ENCODE measurements at places on chromosomes 6 and 20. TPM values are rescaled to one million over a fixed set of nuclear protein-coding genes. Genes with fewer than 3 reads are reported as not detected.

- DNase-seq = no peak
Measured at GRCh38 chr20:54654450-54654849, 179.1 kb downstream of the DOK5 start.

Gene RAET1L
- total RNA-seq = not detected

DNA sequence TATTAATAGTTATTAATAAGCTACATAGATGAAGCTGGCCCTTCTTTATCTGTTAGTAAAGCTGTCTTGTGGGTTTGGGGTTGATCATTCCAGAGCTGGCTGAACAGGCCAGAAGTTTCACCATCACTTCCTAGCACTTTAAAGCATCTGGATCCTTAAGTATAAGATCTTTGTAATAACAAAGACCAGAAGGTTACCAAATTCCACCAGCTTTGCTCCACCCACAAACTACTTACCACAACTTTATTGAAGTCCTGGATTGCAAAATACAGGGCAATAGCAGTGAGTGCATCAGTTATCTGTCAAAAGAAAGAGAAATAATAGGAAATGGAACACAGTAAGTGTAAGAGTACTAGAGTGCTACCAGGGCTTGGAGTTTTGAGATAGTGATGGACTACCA is 33.0 kb downstream of the PIGU start:
- DNase-seq = no peak

DNA sequence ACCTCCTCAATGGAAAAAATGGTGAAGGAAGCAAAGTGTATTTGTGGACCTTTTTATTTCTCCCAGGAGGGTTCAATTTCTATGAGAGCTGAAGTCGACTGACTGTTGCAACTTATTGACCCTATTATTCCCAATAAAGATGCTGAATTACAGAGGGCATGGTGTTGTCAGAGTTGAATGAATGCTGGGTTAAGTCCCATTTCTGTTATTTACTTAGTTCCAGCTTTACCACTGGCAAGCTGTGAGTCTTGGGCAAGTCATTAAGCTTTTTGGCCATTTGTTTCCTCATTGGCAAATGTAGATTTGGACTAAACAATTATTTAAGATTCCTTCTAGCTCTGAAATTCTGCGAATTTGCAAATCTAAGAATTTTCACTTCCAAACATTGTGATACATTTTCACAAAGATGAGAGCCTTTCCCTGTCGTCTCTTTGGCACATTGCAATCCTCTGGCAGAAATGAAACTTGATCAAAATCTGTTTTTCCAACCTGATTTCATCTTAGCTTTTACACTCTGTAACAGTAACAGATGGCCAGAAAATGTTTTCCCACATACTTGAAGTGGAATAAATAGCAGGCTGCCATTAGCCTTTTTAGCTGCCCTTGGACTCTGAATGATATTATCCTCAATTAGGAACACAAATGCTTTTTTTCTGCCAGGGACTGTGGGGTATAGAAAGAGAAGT is 21.3 kb downstream of the BLTP3A start:
- DNase-seq = no peak

GRCh38 chr20:34072076-34072475 is 40.0 kb downstream of the EIF2S2 start:
- DNase-seq = no peak

DNA sequence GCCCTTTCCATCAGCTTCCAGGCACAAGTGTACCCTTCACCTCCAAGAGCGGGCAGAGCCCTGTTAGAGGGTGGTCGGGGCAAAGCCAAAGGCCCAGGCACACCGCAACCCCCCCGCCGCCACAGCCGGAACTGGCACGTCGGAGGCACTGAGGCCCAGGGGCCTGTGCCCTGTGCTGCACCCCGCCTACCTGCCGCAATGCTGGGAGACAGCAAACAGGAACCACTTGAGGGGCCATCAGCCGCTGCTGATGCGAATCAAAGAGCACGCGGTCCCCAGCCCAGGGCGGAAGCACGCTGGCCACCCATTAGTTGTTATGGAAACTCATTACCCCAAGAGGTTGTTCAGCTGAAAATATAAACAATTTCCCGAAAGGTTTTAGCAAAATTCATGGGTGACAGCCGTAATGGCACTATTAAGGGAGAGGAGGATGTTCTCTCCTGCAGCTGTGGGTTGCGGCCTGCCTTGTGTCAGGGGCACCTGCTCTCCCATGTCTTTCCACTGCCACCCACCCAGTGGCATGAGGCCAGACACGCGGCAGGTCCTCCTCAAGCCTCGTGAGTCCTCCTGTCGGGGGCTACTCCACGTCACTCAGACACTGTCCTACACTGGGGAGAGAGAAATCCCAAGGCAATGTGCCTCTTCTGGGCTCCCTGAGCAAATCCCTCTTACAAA is 65.3 kb downstream of the EDN3 start:
- no peak for DNase-seq

DNA sequence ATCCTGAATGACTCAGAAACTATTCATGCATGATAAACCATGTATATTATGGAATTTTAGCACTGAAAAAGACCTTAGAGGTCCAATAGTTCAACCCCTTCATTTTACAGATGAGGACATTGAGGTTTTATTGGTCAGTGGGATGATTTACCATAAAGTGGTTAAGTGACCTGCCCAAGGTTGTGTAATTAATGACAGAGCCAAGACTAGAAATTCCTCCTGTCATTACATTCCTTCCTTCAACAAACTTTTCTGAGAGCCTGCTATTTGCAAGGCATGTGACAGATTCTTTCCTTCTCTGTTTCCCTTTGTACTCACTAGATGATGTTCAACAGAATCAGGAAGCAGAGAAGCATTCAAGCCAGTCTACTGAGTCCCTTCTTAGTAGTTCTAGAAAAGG is 170.7 kb upstream of the KCNK16 start:
- DNase-seq = no peak

DNA sequence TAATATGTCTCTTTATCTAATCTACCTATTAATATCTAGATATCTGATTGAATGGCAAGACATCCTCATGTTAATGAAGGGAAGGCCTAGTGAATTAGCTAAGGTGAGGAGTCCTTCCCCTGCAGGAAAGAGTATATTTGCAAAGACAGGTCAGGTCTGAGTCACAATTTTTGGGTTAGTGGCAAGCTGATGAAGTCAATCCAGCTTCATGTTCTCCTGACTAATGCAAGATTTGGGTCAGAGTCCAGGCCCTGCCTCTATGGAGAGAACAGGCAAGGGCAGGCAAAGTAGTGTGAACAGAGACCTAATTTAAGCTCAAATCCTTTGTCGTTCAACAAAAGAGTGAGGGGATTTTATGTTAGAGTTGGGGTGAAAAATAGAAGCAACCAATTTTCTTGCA is 496.7 kb downstream of the BMP2 start:
- DNase-seq = no peak

Gene GINM1
- total RNA-seq = 15.6 TPM

Gene CCN6
- total RNA-seq = 0.70 TPM

DNA sequence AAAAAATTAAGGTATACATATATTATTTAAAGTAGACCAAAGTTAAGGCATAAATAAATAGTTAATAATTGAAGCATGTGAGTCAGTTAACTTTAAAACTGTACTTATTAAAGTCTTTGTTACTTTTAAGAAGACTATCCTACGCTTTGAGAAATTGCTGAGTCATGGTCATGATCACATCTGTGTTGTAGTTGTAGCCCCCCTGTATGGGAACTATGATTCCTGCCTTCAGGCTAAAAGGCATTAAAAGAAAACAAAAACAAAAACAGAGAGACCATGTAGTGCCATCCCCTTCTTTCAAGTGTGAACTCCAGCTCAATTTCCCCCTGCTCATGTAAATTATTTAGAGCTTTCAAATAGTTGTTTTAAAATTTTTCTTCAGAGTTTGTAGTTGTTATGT is 123.4 kb downstream of the FLRT3 start:
- DNase-seq = no peak

Gene CCDC170
- not detected for total RNA-seq

DNA sequence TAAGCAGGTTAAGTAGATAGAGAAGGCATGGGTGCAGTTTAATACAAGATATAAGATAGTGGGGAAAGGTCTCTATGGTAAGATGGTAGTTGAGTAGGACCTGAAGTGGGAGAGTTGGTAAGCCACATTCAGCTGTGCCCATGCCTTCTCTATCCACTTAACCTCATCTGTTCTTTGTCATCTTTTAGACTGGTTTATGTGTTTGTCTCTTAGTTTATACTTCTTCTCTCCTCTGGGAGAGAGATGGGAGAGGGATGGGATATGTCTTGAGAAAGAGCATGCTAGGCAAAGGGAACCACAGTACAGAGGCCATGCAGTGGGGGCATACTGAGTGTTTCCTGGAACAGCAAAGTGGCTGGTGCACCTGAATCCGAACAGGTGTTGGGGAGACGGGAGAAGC is 46.7 kb downstream of the KIZ start:
- no peak for DNase-seq

Gene HAO1
- not detected for total RNA-seq

- no peak for DNase-seq
Measured at GRCh38 chr20:18548465-18548864, 18.8 kb upstream of the SMIM26 start.

GRCh38 chr6:44078827-44079671 is 48.2 kb downstream of the MRPL14 start:
- DNase-seq = peak; percentile 80

Gene SIRPD
- total RNA-seq = not detected

DNA sequence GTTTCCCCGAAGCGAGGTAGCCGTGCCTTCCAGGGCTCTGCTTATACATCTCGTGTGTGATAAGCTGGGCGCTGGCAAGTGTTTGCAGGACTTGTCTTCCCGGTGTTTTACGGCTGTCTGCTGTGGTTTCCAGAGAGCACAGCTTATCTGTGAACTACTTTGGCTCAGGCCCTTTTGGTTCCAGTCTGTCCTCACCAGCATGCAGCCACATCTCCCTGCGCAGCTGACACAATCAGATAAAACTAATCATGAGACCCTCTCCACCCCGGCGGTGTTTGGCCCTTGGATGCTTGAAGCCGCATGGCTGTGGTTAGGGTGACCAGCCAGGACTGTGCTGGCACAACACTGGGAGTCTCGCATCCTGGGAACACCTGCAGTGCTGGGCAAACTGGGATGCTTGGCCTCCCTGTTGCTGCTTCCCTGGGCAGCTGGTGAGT is 241.8 kb upstream of the FOXQ1 start:
- no peak for DNase-seq

Data from activated CD4-positive, alpha-beta memory T cell treated with anti-CD3 and anti-CD28 coated beads for 36 hours (primary cell).